ENCODE measurements at places on chromosomes 1 and 21.

DNA sequence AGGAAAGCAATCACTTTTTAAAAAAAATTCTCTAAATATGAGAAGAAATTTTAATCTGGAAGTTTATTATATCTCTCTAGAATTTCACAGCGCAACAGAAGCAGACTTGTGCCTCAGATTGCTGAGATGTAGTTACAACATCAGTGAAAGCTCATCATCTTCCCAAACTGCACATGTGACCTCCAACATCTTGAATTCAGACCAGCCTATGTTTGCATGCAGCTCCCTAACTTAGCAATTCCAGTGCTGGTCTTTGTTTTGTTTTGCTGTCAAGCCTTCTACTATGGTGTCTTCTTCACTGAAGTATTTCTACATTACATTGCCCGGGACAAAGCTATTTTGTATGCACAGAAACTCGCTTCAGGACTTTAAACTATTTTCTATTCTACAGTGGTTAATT is 684.8 kb upstream of the PTBP2 start:
- no peak for DNase-seq

GRCh38 chr1:204367956-204368355 is 8.2 kb upstream of the PLEKHA6 start:
- no peak for DNase-seq

DNA sequence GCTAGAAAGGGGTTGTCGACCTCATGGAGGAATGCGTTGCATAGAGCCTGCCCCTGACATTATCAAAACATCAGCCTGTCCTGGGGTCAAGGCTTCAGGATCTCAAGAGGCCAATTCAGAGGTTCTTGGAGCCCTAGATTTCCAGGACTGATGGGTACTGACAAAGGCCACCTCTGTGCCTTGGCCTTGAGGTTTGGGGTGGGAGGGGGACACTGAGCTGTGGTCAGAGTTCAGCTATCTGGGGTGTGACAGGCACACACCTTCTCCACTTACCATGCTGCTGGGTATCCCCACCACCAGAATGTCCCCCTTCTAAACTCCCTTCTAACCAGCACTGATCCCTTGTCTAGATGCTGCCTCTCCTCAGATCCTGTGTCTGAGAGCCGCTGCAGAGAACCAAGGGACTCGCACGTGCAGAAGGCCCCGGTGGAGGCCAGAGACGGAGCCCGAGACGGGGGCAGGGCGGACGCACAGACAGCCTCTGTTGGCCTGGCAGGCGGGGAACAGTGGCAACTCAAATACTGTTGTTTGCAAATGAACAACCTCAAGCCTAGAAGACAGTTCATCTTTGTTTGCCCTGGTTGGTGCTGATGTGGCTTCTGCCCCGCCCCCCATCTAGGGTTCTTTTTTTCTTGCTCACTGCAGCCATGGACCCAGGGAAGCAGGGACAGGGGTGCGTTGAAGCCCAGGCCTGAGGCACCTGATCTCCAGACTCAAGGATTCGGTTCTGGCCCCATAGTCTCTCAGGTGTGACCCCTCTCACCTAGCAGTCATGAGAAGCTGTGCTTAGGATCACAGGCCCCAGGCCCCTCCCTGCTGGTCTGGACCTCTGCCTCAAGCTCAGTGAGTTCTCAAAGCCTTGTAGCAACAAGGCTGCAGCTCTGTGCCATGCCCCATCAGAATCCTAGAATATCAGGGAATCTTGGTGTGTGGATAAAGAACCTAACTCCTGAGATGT is 28.1 kb upstream of the CSF1 start:
- no peak for DNase-seq

- DNase-seq, result no peak
Measured at GRCh38 chr1:110682898-110683297, 8.2 kb upstream of the KCNA3 start.

- DNase-seq, result no peak
Measured at GRCh38 chr1:12769976-12770505, 3.5 kb upstream of the PRAMEF12 start.

- no peak for DNase-seq
Measured at GRCh38 chr1:67239738-67240137, 67.9 kb upstream of the IL12RB2 start.

DNA sequence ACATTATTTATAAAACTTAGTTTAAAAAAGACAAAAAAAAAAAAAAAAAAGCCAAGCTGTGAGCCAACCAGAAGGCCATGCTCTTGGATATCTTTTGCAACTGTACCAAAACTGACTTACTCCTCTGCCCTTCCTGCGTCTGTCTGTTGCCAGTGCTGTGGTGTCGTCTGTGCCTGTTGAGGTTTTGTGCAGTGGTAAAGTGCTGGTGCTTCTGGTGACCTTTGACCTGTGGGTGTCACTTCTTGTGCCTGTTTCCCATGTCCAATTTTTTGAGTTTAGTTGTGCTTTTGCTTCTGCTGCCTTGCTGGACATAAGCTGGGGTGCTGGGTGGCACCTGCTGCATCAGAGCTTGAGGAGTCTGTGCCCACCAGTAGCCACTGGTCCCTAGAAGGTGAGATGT is 41.4 kb downstream of the RNF187 start:
- DNase-seq, result no peak

DNA sequence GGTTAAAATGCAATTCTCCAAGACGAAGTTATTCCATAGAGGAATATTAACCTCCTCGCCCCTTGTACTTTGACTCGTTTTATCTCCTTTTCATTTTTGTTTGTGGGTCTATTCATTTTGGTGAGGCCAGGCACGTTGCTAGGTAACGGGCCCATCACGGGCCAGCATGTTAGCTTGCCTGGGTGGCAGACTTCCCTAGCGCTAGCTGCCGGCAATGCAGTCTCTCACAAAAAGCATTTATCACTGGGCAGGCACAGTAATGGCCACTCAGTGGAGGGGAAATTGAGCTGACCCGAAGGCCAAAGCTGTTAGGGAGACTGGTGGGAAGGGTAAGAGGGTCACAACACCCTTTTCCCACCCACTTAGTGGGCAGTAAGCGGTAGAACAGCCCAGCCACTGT is 234.4 kb upstream of the FOXD3 start:
- no peak for DNase-seq

GRCh38 chr1:26155370-26156284 is 3.3 kb upstream of the FAM110D start:
- DNase-seq, result no peak

DNA sequence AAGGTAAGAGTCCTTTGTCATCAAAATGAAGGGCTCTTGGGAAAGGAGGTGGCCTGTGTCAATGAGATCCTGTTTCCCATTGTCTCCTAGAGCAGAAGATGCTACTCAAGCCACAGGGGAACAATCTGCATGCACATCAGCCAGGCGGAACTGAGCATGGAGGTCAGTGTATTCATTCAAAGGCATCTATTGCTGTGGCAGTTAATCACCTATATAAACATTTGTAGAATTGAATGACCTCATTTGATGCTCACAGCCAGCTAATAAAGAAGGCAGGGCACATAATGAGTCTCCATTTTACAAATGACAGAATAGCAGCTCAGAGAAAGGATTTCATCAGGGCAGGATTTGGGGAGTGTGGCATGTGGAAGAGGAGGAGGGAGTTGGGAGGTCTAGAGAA is 5.7 kb upstream of the FYB2 start:
- DNase-seq, result no peak

DNA sequence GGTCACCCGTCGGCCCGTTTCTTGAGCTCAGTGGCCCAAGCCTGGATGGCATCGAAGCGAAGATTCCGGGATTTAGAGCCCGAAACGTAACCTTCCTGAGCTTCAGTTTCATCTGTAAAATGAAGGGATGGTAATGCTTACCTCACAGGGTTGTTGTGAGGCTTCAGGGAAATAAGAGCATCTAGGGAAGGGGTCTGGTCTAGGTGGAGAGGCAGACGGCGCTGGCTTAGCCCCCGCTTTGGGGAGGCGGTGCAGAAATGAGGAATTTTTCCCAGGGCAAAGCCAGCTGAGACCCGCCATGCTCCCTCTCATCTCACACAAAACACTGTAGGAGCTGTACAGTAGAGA is 717 bp upstream of the MYCL start:
- no peak for DNase-seq

GRCh38 chr1:20702416-20702815 is 15.4 kb downstream of the KIF17 start:
- DNase-seq, result no peak

- DNase-seq, result no peak
Measured at GRCh38 chr1:31381394-31382294, 8.8 kb upstream of the FABP3 start.

- no peak for DNase-seq
Measured at GRCh38 chr1:203189951-203190352, 3.4 kb upstream of the CHI3L1 start.

- no peak for DNase-seq
Measured at GRCh38 chr1:21804536-21804935, 7.5 kb upstream of the LDLRAD2 start.

GRCh38 chr1:43708002-43708410 is 670 bp downstream of the ST3GAL3 start:
- DNase-seq, result no peak

GRCh38 chr1:202221911-202222909 is 28.6 kb downstream of the LGR6 start:
- no peak for DNase-seq

DNA sequence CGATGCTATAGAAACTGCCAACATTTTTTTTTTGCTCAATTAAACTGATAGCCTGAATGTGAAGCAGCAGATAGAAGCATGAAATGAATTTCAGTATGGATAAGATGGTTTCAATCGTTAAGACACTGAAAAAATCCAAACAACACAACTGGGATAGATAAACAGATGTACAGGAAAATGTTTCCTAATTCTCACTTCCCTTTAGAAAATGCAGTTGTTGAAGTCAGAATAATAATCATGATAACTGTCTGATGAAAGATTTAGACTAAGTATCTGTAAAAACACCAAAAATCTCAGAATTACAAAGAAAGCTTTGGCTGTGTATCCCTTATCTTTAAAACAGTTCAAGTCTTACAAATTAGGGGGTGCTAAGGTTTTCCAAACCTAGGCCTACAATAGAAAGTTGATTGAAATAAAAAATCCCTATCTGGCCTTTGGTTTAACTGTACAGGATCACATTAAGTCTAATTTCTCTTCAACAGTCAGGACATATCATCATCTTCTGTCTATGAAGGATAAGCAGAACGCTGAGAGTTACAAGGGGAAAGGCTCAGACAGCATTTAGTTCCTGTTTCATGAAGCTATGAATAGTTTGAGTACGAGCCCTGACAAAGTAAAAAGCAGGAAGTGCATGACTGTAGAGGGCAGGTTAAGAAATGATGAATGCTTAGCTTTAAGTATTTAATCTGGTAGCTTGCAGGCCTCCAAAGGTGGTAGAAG is 203.2 kb downstream of the APP start:
- no peak for DNase-seq

GRCh38 chr1:1325288-1326074 is 879 bp downstream of the CPTP start:
- no peak for DNase-seq

- DNase-seq, result no peak
Measured at GRCh38 chr1:47507881-47508701, 70.2 kb downstream of the FOXD2 start.

GRCh38 chr1:226736001-226736907 is 2.8 kb downstream of the ITPKB start:
- no peak for DNase-seq

DNA sequence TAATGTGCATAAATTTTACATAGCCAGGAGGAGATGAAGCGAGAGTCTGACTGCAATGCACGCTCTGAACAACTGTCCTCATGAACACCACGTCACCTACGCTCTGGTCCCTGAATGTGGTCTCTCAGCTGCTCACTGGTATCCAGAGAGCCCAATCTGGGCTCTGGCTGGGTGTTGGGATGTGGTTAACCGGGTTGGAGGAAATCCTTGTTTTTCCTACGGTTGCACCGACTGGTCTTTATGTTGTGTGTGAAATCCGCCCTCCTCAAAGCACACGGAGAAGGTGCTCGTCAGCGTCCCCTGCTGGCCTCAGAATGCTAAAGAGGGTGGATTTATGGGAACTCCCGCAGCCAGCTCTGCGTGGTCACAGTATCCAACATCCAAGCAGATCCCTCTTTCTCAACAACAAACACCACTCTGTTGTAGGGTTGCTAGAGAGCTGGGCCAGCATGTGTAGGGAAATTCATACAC is 51.8 kb upstream of the FAM89A start:
- DNase-seq, result no peak

- no peak for DNase-seq
Measured at GRCh38 chr1:208211921-208212843, 32.0 kb downstream of the PLXNA2 start.
